Omental fat pad (tissue), 4 donors: ENCODE measurements at places on chromosomes 2 and 18. TPM values are rescaled to one million over a fixed set of nuclear protein-coding genes. Genes with fewer than 3 reads are reported as not detected.

DNA sequence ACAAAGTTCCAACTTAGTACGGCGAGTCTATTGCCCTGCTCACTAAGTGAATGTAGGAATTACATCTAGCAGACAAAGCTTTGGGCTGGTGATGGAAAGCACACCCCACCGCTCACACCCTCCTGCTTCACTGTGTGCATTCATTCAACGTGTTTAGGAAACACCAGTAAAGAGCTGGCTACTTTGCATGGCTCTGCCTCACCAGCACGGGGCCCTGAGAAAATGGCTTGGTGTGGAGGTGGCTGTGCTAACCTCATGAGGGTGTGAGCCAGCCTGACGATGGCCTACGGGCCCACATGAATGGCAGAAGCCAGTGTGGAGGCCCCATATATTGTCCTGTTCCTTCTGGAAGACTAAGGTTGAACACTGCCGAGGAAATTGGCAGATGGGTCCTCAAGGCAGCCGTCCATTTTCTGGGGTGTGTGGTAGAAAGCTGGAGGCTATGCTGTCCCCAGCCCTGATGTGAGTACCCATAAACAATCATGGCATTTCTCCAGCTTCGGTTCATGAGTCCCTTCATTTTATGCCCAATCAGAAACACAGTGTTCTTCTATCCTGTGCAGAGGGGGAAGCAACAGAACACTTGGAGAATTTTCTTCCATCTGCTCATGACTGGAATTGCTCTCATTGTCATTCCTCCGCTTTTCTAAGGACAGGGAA, 269.4 kb downstream of the PHLPP1 start:
- DNase-seq = no peak

- no peak for DNase-seq
Measured at GRCh38 chr18:55587418-55588110, 428 bp downstream of the TCF4 start.

GRCh38 chr2:80028584-80028983, 276.0 kb downstream of the LRRTM1 start:
- DNase-seq = no peak

GRCh38 chr2:117692001-117692763, 122.3 kb upstream of the DDX18 start:
- DNase-seq = no peak

- no peak for DNase-seq
Measured at GRCh38 chr2:186949726-186950256, 100.8 kb upstream of the ZSWIM2 start.

The FOXD4L1 gene
- total RNA-seq = not detected

The GALNT5 gene
- 0.09 TPM for total RNA-seq

GRCh38 chr2:231668981-231669380, 39.3 kb upstream of the PTMA start:
- DNase-seq = no peak

- no peak for DNase-seq
Measured at GRCh38 chr2:135904341-135904989, 28.2 kb upstream of the MCM6 start.

GRCh38 chr2:101619191-101619591, 78.3 kb upstream of the MAP4K4 start:
- no peak for DNase-seq

The POTEF gene
- 0.09 TPM for total RNA-seq

GRCh38 chr2:174122185-174122584, 126.1 kb downstream of the OLA1 start:
- DNase-seq = no peak

- DNase-seq = no peak
Measured at GRCh38 chr18:57834616-57835015, 31.5 kb upstream of the ATP8B1 start.

DNA sequence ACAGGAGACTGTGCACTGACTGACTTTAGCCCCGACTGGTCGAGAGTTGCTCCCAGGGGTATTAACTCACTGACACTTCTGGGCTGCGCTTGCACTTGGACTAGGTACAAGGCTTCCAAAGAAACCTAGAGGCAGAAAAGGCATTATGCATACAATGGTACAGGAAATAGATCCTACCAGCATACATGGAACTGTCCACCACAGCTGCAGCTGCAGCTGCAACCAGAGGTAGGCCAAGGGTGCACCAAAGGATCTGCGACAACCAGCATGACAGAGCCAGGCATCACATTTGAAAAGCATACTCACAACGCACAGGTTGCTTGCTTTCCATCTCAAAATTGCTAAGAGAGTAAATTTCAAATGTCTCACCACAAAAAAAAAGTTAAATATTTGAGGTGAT, 22.6 kb upstream of the PGAP1 start:
- no peak for DNase-seq

GRCh38 chr2:98473995-98474780, 29.5 kb downstream of the INPP4A start:
- no peak for DNase-seq

DNA sequence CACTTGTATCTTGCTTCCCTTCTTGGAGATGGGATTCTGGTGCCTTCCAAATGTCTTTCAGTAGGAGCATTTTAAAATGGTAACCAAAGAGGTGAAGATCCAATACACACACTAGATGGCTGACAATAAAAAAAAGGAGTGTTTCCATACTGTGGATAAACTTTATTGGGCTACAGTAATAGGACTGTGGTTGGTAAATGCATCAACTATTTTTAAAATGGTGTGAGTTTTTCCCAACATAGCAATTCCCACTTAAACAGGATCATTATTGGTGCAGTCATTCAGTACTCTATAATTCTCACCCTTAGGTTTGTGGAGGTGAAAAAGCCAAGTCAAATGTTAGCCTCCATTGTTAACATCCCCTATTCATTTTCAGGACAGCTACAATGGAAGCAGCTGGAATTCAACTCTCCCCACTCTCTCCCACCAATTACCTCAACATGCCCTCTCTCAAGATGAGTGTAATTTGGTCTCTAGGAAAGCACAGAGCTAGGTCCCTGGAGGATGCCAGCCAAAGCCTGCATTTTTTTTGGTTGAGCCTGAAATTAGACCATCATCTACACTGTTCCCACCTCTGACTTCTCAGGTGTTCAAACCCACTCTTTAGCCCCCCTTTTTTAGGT, 273.3 kb downstream of the TCF4 start:
- no peak for DNase-seq

The EFEMP1 gene
- 1,590 TPM for total RNA-seq

- no peak for DNase-seq
Measured at GRCh38 chr2:127674241-127675209, 805 bp downstream of the LIMS2 start.

The EGR4 gene
- total RNA-seq = not detected

GRCh38 chr2:101658387-101658786, 39.1 kb upstream of the MAP4K4 start:
- DNase-seq = no peak

The INHBB gene
- total RNA-seq = 15.8 TPM

GRCh38 chr2:234060236-234060635, 9.7 kb downstream of the SPP2 start:
- no peak for DNase-seq

The VWC2L gene
- not detected for total RNA-seq

- DNase-seq = no peak
Measured at GRCh38 chr2:101160454-101160853, 9.3 kb upstream of the TBC1D8 start.

The QPCT gene
- total RNA-seq = 6.8 TPM

The AKAIN1 gene
- not detected for total RNA-seq
